Vagina (tissue), 2 donors: ENCODE measurements at places on chromosomes 3 and 15. TPM values are rescaled to one million over a fixed set of nuclear protein-coding genes. Genes with fewer than 3 reads are reported as not detected.

AHSG gene
- total RNA-seq, result not detected

FOXB1 gene
- total RNA-seq, result not detected

C3orf49 gene
- total RNA-seq, result not detected

IMPG2 gene
- total RNA-seq, result 0.25 TPM

GOLGA6A gene
- 0.25 TPM for total RNA-seq

CPNE4 gene
- 3.2 TPM for total RNA-seq

RBM6 gene
- total RNA-seq, result 71.5 TPM

FEM1B gene
- 38.3 TPM for total RNA-seq

DNA sequence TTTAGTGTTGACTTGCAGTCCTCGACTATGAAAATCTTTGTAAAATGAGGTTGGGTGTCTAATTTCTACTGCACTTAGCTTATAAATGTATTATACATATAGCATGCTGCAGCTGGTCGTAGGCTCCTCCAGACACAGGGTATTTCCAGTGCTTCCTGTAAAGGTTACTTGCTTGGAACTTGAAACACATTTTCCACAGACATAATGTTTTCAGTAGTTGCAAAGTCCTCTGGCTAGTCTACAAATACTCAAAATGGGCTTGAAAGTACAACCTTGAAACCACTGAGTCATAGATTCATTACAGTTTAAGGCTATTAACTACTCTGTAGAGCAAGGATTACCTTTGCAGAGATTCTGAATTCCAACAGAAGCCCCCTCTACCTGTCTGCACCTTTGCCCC, 464.1 kb downstream of the RAP2B start:
- no peak for DNase-seq

DNA sequence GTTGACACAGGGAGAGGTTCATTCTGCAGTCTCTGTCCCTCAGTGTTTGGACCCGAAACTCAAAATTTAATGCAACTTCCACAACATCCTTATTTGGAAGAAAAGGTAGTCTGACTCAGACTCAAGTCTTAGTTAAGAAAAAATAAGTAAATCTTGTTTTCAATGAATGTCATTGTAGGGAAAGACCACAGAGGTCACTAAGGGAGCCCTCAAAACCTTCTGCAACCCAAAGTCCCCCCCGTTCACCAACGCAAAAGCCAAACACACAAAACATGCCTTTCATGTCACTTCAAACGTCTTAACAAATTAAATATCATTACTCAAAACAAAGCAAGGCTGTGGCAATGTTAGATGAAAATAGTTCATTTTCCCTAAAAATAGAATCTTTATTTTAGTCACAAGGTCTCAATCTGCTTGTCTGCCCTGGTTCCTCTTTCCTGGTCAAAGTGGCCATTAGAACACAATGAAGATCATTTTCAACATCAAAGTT, 20.9 kb upstream of the SSUH2 start:
- no peak for DNase-seq

DNA sequence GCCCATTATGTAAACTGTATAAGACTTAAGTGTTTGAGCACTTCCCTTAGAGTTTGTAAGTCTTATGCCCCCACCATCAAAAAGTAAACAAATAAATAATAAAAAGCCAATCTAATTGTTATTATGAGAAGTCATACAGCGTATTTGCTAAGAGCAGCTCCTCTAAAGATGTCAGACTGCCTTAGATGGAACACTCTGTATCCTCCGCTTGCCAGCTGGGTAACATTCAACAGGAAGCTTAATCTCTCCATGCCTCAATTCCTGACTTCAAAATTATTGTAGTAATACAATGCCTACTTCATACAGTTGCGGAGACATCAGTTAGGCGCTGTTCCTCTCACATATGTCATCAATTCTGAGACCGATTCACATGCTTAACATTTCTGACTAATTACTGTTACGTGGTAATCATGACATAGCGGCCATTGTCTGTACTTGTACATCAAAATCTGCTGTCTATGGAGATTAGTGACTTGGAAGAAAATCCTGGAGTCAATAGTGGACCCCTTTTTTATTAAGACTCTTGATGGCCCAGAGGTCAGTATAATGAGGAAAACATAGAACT, 417.7 kb downstream of the LPP start:
- DNase-seq, result no peak

GRCh38 chr3:69161587-69162307, 39.4 kb upstream of the LMOD3 start:
- no peak for DNase-seq

DNA sequence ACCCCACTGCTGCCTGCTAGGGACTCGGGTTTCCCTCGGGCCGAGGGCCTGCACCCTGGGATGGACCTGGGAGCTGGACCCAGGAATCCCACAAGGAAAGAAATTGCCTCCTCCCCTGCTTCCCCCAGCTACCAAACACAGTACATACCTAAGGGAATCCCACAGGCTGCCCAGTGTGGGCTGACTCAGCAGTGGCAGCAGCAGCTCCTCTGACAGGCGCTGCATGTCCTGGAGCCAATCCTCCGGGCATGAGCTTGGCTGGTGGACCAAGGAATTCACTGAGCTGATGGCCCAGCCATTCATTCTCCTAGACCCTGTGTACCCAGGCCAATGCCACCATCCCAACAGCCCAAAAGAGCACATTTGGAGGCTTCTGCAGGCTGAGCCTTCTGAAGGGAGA, 9.5 kb upstream of the LTK start:
- no peak for DNase-seq

GRCh38 chr15:31957581-31957980, 72.7 kb upstream of the CHRNA7 start:
- no peak for DNase-seq

- no peak for DNase-seq
These were observed 36.5 kb downstream of the SERP1 start for GRCh38 chr3:150509780-150510179.

DNA sequence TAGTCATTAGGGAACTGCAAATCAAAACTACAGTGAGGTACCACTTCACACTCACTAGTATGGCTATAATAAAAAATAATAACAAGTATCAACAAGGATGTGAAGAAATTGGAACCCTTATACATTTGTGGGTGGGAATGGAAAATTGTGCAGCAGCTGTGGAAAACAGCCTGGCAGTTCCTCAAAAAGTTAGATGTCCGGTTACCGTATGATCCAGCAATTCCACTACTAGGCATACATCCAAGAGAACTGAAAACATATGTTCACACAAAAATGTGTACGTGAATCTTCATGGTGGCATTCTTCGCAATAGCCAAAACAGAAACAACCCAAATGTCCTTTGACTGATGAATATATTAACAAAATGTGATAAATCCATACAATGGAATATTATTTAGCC, 187.9 kb upstream of the LYSMD4 start:
- no peak for DNase-seq

GRCh38 chr3:70729845-70730244, 417.4 kb upstream of the MDFIC2 start:
- no peak for DNase-seq

DNA sequence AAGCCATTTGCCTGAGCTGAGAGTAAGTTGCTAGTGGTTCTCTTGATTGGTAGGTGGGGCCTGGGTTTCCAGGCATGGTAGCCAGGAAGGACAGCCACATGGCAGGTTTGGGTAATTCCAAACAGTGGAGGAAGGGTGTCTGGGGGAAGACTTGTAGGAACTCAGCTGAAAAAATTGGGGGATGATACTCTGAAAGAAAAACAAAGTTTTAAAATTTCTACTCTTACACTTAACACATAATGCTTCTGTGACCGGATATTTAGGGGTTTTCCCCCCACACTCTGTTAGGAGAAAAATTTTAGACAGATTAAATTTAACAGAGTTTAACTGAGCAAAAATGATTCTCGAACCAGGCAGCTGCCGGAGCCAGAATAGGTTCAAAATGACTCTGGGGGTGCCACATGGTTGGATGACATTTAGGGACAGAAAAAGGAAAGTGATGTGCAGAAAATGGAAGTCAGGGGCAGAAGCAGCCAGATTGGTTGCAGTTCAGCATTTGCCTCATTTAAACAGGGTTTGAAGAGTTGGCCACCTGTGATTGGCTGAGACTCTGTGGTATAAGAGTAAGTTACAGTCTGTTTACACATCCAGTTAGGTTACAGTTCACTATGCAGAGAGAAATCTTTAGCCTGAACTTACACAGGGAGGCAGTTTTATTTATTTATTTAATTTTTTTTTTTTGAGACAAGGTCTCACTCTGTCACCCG, 8.1 kb downstream of the B2M start:
- DNase-seq, result no peak

DNA sequence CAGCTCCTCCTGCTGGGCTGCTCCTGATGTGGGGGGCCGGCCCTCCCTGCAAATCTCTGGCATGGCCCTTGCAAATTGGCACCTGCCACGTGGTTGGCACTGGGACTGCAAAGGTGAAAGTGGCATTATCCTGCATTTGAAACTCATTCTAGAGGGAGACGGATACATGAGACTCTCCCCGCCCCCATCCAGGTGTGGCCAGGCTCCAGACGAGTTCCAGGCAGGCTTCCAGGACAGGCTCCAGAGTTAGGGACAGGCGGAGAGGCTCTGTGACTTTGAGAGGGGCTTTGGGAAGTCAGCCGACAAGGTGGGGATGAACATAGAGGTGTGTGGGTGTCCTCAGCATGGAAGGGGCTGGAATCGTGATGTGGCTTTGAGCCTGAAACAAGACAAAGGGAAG, 178.5 kb downstream of the APBA2 start:
- no peak for DNase-seq

GRCh38 chr3:99366663-99367429, 271.5 kb upstream of the COL8A1 start:
- no peak for DNase-seq

DNA sequence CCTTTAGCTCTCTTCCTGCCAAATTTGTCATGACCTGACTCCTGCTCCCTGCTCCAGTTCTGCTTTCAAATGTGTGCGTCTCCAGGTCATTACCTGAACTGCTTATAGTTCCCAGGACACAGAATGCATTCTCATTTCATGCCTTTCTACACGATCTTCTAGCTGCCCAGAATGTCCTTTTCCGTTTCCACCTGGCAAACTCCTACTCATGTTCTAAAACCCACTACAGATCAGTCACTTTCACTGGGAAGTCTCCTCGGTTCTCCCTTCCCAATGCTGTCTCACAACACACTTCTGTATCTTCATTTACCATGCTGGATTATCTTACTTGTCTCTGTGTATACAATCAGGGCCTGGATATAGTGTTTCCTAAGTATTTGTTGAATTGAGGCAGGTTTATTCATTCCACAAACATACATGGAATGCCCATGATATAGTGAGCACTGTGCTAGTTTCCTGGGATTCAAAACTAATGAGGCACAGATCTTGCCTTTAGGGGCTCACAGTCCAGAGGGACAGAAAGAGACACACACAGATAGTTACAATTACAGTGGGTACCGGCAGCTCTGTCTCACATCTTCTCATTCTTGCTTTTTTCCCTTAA, 1.6 kb upstream of the NOX5 start:
- no peak for DNase-seq

- DNase-seq, result no peak
These were observed 145.0 kb downstream of the ARNT2 start for GRCh38 chr15:80549191-80549590.

DNA sequence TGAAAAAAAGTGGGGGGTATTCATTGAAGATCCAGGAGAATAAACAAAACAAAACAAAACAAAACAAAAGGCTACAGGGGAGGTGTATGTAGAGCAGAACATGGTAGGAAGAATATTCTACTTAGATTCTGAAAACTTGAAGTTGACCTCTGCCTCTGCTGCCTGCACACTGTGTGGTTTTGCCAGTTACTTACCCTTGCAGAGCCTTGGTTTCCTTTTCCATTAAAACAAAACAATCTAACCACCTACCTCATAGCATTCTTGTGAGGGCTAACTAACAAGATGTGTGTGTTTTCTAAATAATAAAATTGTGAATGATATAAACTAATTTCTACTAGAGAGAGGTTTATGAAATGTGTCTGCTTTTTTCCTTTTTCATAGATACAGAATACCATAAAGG, 423.1 kb downstream of the TIGIT start:
- no peak for DNase-seq

DNA sequence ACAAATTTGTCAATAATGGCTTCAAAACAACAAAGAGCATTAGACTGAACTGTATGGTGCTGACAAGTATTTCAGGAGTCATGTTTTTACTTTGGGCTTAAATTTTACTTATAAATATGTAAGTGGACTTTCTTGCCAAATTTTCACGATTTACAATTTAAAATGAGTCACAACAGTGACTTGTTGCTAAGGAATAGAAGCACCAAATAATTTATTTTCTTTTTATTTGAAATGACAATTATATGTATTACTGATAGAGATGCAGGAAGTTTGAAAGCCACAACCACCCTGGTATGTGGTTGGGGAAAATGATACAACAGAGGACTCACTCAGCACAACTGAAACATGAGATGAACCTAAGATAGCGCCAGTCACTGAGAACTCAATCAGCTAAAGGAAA, 90.3 kb downstream of the FMN1 start:
- no peak for DNase-seq

DNA sequence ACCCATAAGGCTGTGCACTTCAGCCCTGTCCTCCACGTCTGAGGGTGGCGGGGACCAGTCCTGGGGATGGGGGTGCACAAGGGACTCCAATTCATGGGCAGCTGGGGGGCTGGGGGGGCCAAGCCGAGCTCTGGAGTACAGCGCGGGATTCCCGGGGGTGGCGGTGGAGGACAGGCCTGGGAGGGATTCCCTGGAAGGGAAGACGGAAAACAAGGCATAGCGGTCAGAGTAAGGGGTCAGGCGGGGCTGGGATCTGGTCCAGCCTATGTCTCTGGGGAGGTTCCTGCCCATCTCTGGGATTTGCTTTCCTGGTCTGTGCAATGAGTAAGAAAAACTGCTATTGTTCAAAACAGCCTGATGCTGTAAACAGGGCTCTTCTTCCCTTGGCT, 8.1 kb upstream of the IGDCC3 start:
- DNase-seq, result no peak

GRCh38 chr15:99139276-99139675, 34.4 kb downstream of the SYNM start:
- DNase-seq, result no peak
